ENCODE measurements at places on chromosomes 13 and 19. TPM values are rescaled to one million over a fixed set of nuclear protein-coding genes. Genes with fewer than 3 reads are reported as not detected.
A peak's percentile ranks its signal among the peaks of the same experiment; 100 is the strongest.

NFIC gene
- polyA plus RNA-seq: 34.2 TPM

KIR3DL1 gene
- polyA plus RNA-seq: not detected

PSG7 gene
- polyA plus RNA-seq: not detected

TNFSF11 gene
- polyA plus RNA-seq: not detected

IFNL1 gene
- polyA plus RNA-seq: not detected

GRCh38 chr19:56124578-56124977 is 3.5 kb upstream of the ZNF787 start:
- no peak for DNase-seq

DNA sequence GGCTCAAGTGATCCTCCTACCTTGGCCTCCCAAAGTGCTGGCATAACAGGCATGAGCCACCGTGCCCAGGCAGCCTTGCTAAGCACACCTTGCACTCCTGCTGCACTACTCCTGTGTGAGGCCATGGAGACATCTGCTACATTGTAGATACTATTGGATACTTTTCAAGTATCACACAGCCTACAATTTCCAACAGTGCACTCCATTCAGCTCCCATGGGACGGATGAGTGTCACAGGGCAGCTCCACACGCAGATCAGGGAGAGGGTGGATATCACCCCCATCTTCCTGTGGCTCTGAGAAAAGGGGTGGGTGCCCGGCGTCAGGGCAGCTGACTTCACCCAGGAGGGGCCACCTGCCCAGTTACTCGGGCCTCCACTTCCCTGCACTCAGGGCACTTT is 39.1 kb upstream of the CCNE1 start:
- no peak for DNase-seq

- DNase-seq: no peak
Measured at GRCh38 chr13:33296793-33297425, 11.4 kb upstream of the STARD13 start.

DNA sequence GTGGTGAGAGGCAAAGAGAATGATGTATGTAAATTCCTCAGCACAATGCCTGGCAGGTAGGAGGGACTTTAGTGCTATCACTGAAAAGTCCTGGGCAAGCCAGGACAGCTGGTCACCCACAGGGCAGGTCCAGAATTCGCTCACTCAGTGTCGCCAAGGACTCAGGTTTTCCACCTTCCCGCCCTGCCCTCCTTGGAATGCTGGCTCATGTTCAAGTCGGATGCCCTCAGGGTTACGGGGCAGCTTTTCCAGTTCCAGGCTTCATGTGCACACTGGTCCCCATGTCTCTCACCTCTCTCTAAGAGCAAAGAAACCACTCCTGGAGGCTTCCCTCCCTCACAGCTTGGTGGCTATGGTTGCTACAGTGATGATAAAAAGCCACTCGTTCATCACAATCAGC is 24.8 kb upstream of the NAXD start:
- DNase-seq: peak; percentile 81

GRCh38 chr19:17282488-17283125 is 906 bp downstream of the ANKLE1 start:
- peak; percentile 94 for DNase-seq

DNA sequence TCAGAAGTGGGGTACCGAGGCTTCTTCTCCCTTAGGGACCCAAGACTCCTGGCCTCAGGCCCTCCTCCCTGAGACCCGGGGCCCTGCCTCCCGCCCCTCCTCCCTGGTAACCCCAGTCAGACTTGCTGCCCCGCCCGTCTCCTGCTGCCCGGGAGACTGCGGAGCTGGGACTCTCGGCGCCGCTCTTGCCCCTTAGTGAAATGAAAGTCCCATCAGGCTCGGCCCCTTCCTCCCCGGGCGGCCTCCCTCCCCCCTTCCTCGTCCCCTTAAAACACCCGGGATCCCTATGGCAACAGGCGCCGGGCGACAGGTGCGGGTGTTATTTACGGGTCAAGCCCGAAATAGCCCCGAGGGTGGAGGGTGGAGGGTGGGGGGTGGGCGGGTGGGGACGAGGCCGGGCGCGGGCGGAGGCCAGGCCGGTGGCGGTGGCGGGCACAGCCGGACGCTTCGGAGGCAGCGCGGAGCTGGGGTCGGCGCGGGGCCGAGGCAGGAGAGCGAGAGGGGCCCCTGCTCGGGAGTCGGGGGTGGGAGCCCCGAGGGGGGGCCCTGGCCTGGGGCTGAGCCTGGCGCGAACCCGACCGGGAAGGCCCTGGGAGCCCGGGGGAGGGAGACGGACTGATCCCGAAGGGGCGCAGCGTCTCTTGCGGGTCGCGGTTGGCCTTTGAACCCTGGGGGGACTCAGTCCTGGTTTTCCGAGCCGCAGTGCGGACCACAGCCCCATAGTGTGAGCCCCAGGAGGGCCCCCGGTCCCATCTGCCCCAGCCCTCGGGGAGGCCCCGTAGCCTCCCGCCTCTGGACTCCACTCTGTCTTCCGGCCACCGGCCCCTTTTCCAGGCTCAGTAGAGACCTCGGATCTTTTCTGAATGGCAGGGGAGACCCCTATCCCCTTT is at the start of gene CACNG6:
Gene CACNG6, plus strand, starts transcription at position 414 of the 890 bp plus-strand sequence. CDS start 1,241 bp downstream, outside the sequence.
- peak; percentile 39 for DNase-seq

GRCh38 chr13:37534676-37535075 is 63.9 kb downstream of the POSTN start:
- DNase-seq: no peak

GRCh38 chr19:6021878-6022569 is 44.1 kb upstream of the RANBP3 start:
- peak; percentile 93 for DNase-seq

GRCh38 chr19:1132552-1133383 is 29.0 kb downstream of the GPX4 start:
- no peak for DNase-seq

GRCh38 chr13:74730556-74731331 is 596.5 kb upstream of the KLF12 start:
- no peak for DNase-seq

DNA sequence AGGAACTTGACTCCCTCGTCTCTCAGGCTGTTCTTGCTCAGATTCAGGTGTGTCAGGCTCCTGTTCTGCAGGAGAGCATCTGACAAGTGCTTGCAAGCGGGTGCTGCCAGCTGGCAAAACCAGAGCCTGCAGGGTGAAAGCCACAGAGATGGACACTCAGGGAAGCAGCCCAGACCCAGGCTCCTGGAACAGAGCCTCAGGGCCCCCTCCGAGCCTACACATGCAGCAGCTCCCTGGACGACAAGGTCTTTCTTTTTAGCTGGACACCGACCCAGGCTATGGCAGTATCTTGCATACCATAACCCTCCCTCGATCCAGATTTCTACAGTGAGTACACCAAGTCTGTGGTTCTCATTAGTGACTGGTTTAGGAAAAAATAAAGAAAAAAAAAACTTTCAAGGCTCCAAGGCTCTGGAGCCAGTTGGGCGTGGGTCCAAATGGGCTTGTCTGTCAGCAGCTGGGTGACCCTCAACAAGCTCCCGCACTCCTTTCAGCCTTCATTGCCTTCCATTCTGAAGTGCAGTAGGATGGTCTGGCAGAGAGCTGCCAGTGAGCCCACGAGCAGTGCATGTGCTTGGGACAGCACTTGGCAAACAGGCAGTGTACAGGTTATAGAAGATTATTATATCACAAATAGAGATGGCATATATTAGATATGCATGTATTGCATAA is 29.9 kb downstream of the NLRP13 start:
- no peak for DNase-seq

All from stomach (tissue), 19 donors.